CD4-positive, alpha-beta T cell treated with Interleukin-4 for 1 hour (primary cell): ENCODE measurements at places on chromosomes 4 and X.

DNA sequence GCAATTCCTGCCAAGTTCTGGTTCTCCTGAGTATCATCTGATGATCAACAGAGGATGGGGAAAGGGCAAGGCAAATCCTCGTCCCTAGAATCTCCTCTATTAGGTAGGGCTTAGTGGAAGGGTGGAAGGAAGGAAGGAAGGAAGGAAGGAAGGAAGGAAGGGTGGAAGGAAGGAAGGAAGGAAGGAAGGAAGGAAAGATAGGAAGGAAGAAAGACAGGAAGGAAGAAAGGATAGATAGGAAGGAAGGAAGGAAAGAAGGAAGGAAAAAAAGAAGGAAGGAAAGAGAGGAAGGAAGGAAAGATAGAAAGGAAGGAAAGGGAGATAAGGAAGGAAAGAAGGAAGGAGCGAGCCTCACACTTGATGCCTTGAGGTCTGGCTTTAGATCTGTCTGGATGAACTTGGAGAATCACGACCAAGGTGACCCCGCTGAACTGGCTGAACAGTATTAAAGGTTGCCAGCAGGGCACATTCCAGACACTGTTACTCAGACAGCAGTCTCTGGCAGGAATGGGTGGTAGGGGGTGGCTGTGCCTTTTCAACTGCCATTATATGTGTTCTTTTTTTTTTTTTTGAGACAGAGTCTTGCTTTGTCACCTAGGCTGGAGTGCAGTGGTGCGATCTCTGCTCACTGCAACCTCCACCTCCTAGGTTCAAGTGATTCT lies 57.1 kb downstream of the MAP7D2 start:
- no peak for DNase-seq

DNA sequence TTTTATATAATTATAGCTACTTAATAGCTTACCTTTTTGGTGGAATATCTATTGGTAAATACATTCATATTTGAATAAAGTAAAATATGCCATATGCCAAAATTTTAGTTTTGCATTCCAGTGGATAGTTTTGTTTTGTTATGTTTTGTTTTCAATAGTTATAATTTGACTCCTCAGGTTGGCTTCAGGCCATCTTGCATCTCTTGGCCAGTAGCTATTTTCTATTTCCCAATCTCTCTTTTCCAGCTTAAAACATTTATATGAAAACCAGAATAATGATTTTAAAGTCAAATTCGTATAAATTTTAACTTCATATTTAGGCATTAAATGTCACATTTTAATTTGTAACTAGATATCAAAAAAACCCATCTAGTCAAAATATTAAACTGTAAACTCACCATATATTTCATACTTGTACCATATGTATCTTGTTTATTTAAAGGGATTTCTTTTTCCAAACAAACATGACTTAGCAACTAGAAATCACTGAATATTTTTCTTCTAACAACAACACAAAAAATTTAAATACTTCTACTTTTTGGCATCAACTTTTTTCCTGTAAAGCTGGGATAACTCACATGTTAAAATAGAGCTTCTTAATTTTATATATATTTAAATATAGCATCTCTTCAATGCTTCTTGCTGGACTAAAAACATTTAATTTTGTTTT lies 1209.6 kb downstream of the PCDH7 start:
- no peak for DNase-seq

- DNase-seq: no peak
These were observed 203.3 kb downstream of the MAPK10 start for GRCh38 chr4:86156531-86156930.

- no peak for DNase-seq
These were observed 57.9 kb downstream of the CCKAR start for GRCh38 chr4:26432419-26432818.

DNA sequence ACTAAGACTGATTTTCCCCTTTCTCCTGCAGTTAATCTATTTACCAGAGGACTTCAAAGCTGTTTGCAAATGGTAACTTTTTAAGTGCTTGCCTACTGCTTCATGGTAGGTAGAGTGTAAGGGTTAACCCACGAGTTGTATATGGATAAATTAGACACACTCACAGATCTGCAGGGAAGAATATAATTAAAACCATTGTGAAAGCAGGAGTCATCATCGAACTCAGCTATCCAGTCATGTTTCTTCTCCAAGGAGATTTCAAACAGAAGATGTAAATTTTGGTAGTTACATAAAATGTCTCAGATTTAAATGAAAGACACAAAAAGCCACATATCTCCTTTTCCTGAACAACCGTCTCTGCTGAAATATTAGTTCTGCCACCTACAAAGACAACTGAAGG lies 549 bp upstream of the XG start:
- DNase-seq: no peak

DNA sequence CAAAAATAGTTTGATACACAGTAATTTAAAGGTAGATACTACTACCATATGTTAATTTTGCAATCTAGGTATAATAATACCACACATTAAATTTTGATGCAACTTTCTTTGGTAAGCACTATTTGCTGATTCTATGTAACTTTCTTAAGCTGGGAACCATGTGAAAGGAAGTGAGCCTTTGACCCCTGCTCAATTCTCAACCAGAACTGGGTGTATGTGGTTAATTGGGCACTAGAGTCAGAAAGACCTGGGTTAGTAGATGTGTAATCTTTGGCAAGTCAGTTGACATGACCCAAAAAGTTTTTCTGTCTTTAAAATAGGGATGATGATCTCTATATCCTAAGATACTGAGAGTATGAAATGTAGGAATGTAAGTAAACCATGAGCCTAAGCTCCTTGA lies 22.4 kb downstream of the TLR2 start:
- DNase-seq: no peak

- DNase-seq: no peak
These were observed 202.0 kb downstream of the SLC4A4 start for GRCh38 chr4:71540749-71541269.

GRCh38 chr4:37524267-37524666 lies 161.9 kb downstream of the RELL1 start:
- DNase-seq: no peak

GRCh38 chrX:143017272-143017671 lies 8.5 kb upstream of the SPANXN4 start:
- DNase-seq: no peak

- no peak for DNase-seq
These were observed 14.8 kb downstream of the HTRA3 start for GRCh38 chr4:8284391-8284790.

- no peak for DNase-seq
These were observed 200.3 kb downstream of the FAT4 start for GRCh38 chr4:125515016-125515415.

DNA sequence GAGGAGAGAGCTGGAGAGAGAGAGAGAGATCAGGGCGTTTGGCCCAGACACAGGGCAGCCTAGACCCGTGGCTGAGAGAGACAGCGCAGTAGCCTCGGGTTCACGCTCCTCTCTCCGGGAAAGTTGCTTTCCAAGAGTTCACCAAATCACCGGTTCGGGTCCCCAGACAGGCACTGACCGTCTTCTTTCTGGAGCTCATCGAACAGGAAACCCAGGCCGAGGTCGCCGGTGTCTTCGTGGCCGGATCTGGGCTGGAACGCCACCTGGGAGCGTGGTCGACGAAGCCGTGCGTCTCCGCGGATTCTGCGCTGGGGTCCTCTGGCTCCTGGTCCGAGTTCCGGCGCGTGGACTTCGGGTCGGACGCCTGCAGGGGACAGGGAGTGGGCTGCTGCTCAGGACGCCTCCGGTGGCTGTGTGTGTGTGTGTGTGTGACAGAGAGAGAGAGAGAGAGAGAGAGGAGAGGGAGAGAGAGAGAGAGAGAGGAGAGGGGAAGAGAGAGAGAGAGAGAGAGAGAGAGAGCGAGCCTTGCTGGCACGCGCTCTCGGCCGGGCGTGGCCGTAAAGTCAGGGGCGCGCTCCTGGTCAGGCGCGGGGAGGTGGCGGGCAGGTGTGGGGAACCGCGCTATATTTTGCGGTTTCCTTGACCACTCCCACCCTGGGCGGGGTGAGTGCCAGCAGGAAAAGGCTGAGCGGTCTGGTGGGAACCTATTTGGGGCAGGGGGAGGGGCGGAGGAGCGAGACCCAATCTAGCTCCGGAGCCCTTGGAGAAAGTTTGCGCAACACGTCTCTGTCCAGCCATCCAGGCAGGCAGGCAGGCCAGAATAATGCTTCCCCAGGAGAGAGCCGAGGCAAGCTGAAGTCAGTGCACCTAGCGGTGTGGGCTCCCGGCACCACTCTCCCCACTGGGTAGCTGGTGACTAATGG lies 62.1 kb downstream of the RHOXF2B start:
- no peak for DNase-seq

GRCh38 chr4:5992171-5992827 lies 25.9 kb downstream of the C4orf50 start:
- DNase-seq: peak; percentile 2

- DNase-seq: peak; percentile 2
These were observed 216.9 kb upstream of the S100G start for GRCh38 chrX:16433021-16433420.

- DNase-seq: no peak
These were observed 150.0 kb downstream of the PPP3CA start for GRCh38 chr4:101197350-101197749.

DNA sequence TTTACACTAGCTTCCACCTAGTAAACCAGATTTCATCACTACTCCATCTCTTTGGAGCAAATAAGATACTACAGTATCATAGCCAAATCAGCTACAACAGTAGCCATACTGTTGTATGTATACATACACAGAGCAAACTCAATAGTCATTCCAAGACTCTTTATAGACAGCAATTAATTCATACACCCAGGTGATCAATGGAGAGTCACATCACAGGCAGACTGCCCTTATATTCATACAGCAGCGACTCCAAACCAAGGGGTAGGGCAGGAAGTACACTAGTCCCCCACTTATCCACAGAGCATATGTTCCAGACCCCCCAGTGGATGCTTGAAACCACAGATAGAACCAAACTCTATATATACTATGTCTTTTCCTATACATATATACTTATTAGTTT lies 76.6 kb downstream of the FBXW7 start:
- DNase-seq: no peak

- DNase-seq: no peak
These were observed 13.6 kb downstream of the JADE1 start for GRCh38 chr4:128823025-128823661.

GRCh38 chr4:83929550-83929949 lies 393.6 kb downstream of the GPAT3 start:
- DNase-seq: no peak

GRCh38 chr4:150827226-150827625 lies 187.9 kb downstream of the LRBA start:
- DNase-seq: no peak

- DNase-seq: no peak
These were observed 21.9 kb downstream of the AP1AR start for GRCh38 chr4:112253382-112254000.

DNA sequence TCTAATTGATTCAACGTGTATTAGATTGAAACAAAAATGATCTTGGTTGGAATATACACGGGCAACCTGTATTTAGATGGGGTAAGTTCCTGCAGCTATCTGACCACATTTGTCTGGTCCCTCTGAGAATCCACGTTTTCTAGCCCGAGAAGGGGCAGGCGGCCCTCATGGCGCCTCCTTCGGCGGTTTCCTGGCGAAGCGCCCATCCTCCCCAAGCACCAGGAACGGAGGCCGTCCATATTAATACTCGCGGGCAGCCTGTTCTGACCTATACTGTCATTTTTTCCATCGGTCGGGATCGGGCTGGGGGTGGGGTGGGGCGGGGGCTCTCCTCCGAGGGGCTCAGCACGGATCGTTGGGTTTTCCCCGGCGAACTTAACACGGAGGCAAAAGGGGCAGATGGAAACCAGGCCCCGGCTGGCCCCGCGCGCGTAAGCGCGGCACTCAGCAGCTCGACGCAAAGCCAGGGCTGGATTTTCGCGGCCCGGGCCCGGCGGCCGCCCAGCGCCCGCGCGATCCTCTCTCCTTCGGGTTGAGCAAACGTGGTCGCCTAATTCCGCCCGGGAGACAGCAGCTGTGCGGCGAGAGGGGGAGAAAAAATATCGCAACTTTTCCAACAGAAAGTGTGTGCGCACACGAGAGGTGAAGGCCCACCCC lies 77.2 kb upstream of the BCOR start:
- no peak for DNase-seq

GRCh38 chr4:151310124-151310728 lies 15.2 kb downstream of the SH3D19 start:
- DNase-seq: no peak

DNA sequence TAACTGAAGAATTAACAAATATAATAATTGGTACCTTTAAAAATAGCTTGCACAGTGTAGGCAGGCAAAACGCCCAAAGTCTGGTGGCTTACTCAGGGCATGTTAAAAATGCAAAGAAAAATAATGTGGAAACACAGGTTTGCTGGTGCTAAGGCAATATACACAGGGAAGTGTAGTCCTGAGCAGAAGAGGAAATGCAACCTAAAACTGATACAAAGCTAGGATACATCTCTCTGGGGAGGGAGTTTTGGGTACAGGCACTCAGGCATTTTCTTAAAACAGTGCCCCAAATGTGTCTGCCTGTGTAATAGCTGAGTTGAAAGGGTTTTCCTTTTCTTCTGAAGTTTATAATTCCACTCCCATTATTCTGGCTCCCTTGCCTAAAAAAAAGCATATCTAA lies 47.4 kb downstream of the TMPRSS11E start:
- DNase-seq: no peak

- DNase-seq: no peak
These were observed 140.4 kb upstream of the GRID2 start for GRCh38 chr4:92163348-92163747.

GRCh38 chrX:54180403-54180802 lies 2.7 kb downstream of the FAM120C start:
- DNase-seq: no peak

DNA sequence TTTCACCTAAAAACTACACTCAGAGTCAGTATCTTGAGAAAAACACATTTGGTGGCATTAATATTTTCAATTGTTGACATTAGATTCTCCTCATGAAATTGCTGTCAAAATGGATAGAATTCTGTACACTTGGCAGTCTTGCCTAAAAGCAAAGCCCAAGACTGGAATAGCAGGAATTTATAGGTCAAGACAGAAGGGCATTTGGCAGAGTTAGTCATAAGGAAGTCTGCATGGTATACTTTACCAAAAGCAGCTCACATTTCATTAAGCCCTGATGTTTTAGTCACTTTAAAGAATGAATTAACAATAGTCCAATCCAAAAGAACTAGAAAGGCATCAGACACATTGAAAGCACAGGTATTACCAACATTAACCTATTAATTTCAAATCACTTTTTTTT lies 7.1 kb downstream of the CCDC160 start:
- DNase-seq: no peak

- DNase-seq: no peak
These were observed at the start of gene DOK7 for GRCh38 chr4:3462790-3463415. Gene DOK7, plus strand, starts transcription at chr4:3463306. Its CDS starts 70 bp downstream, at chr4:3463376.

DNA sequence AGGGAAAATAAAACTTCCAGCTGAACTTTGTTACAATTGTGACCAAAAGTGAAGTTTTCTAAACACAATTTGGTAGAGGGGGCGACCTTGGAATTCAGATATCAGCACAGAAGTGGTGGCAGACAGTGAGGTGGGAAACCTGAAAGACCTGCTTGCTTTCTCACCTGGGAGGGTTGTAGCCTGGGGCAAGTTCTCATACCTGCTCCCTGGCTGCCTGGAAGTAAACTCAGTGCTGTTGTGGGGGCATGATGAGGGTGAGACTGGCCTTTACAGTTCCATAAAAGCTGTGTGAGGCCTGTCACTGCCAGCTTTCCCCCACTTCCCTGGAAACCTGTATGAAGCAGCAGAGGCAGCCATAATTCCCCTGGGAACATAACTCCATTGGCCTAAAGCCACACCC lies 1180.2 kb downstream of the FAM133A start:
- DNase-seq: no peak
